ENCODE measurements at places on chromosomes 13 and 19.
A peak's percentile ranks its signal among the peaks of the same experiment; 100 is the strongest.

GRCh38 chr19:40147693-40148347 is 43.4 kb upstream of the MAP3K10 start:
- DNase-seq = no peak

GRCh38 chr13:109586509-109587346 is 199.7 kb downstream of the IRS2 start:
- DNase-seq = no peak

GRCh38 chr19:46925548-46925950 is 64.8 kb downstream of the ARHGAP35 start:
- DNase-seq = no peak

DNA sequence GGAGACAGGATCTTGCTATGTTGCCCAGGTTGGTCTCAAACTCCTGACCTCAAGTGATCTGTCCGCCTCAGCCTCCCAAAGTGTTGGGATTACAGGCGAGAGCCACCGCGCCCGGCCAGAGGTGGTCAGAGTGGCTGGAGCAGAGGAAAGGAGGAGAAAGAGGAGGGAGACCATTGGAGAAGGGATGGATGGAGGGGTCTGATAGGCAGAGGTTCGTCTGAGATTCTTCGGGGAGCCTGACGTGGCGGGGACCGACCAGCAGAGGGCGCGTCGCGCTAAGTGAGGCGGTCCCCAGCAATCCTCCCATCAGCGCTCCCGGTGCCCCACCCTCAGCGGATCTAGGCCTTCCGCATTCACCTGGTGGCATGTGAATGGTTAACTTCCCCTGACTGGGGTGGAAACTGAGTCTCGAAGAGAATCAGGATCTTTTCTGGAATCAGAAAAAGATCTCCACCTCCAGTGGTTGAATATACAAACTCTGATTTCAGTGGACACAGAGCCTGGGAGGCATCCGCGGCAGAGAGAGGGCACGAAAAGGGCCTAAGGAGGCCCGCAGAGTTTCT is 8.8 kb downstream of the GTPBP3 start:
- peak; percentile 67 for DNase-seq

GRCh38 chr19:32208060-32208459 is 137.3 kb upstream of the ZNF507 start:
- DNase-seq = no peak

DNA sequence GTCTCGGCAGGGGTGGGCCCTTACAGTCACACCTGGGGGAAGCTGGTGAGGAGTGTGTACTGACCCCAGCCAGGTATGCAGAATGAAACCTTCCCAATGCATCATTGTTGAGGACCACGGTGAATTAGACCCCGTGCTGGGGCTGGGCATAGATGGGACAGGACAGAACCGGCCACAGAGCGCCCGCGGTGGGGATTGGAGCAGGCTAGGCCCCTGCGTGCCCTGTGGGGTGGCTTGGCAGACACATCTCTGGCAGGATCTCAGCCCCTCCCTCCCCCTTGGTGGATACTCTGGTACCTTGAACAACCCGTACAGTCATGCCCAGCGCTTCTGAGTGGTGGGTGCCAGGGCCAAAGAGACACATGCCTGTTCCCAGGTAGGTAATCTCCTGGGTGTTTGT is 200.6 kb downstream of the TEX29 start:
- DNase-seq = no peak

GRCh38 chr13:48731001-48731658 is 77.4 kb downstream of the CYSLTR2 start:
- no peak for DNase-seq

DNA sequence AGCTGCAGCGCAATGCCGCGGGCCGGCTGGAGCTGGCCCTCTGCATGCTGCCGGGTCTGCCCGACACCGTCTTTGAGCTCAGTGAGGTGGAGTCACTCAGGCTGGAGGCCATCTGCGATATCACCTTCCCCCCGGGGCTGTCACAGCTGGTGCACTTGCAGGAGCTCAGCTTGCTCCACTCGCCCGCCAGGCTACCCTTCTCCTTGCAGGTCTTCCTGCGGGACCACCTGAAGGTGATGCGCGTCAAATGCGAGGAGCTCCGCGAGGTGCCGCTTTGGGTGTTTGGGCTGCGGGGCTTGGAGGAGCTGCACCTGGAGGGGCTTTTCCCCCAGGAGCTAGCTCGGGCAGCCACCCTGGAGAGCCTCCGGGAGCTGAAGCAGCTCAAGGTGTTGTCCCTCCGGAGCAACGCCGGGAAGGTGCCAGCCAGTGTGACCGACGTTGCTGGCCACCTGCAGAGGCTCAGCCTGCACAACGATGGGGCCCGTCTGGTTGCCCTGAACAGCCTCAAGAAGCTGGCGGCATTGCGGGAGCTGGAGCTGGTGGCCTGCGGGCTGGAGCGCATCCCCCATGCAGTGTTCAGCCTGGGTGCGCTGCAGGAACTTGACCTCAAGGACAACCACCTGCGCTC is 3.8 kb upstream of the MAP2K7 start:
- no peak for DNase-seq

GRCh38 chr13:29681864-29682263 is 86.4 kb upstream of the SLC7A1 start:
- no peak for DNase-seq

DNA sequence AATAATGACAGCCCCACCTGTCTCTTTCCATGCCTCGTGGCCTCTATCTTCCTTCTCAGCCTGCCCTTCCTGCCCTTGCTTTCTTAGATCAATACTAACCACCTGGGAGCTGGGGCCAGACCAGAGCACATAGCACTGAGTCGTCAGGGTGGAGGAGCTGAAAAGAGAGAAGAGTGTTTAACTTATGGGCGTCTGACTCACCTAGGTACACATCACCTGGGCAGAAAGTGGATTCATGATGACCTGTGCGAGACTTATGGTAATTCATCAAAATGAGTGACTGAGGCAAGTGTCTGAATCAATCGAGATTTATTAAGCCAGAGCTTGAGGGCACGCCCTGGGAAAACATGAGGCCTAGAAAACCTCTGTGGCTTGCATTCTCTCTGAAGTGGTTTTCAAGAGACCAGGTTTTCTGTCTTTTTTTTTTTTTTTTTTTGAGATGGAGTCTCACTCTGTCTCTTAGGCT is 19.2 kb downstream of the CEACAM6 start:
- no peak for DNase-seq

DNA sequence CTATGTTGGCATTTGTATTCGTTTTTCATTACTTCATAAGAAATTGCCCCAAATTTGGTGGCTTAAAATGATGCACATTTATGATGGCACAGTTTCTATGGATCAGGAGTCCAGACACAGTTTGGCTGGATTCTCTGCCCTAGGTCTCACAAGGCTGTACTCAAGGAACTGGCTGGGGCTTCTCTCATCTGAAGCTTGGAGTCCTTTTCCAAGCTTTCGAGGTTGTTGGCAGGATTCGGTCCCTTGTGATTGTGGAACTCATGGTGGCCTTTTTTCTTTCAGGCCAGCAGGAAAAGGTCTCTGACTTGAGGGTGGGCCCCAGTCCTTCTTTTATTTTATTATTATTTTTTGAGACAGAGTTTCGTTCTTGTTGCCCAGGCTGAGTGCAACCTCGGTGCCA is 23.8 kb downstream of the LRCH1 start:
- no peak for DNase-seq

- no peak for DNase-seq
Observed at GRCh38 chr19:53980539-53981375, 10.7 kb upstream of the CACNG6 start.

DNA sequence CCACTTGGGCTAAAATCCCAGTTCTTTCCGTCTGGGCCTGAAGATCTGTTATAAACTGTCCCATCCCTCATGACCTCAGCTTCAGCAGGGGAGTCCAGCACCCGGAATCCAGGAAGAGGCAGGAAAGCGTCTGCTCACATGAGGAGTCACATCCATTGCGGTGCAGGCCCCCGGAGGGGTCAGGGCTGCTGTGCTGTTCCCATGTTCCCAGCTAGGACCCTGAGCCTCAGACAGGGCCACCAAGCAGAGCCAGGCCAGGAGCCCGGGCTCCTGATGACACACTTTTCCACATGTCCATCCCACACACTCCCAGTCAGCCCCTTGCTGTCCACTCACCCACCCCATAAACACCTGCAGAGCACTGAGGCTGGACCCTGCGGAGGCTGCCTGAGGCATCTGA is 45.3 kb upstream of the VSTM2B start:
- DNase-seq = no peak

GRCh38 chr19:39796000-39796498 is 17.4 kb downstream of the LEUTX start:
- no peak for DNase-seq

- DNase-seq = no peak
Observed at GRCh38 chr13:48527955-48528354, 4.9 kb downstream of the RCBTB2 start.

- DNase-seq = no peak
Observed at GRCh38 chr19:4971424-4971793, 2.5 kb downstream of the KDM4B start.

Data from HL-60 (cell line).